ENCODE measurements at places on chromosomes 1 and 21.

GRCh38 chr1:170196490-170197236 lies 50.9 kb downstream of the NTMT2 start:
- no peak for DNase-seq

GRCh38 chr1:61028136-61028535 lies 54.2 kb upstream of the NFIA start:
- no peak for DNase-seq

GRCh38 chr1:81144240-81144825 lies 656.4 kb upstream of the ADGRL2 start:
- no peak for DNase-seq

GRCh38 chr1:31576201-31576669 lies at the start of gene TINAGL1:
Gene TINAGL1, plus strand, starts transcription at chr1:31576515. Its CDS starts 634 bp downstream, at chr1:31577149.
- no peak for DNase-seq

- peak; percentile 88 for DNase-seq
Observed at GRCh38 chr1:115062542-115063004, 26.7 kb downstream of the TSPAN2 start.

GRCh38 chr1:47231301-47232186 lies 481 bp downstream of the TAL1 start:
- DNase-seq: no peak

GRCh38 chr1:192726820-192727504 lies 81.9 kb upstream of the RGS2 start:
- no peak for DNase-seq

GRCh38 chr21:26443291-26443690 lies 129.8 kb downstream of the CYYR1 start:
- DNase-seq: no peak

DNA sequence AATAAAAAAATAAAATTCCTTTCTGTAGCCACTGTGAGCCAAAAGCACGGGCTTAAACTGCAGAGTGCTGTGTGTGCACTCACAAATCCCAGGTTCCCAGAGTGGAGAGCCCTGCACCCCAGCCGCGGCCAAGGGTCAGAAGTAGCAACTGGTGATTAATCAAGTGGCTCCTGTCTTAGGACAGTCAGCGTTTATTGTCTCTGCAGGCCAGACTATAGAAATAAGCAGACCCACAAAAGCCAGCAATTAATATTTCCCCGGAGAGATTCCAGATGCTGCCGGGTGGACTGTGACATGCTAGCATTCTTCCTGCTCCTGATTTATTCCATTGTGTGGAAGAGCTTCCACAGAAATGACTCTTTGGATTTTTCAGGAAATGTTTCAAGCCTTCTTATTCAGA lies 412.2 kb downstream of the KIF26B start:
- DNase-seq: no peak

DNA sequence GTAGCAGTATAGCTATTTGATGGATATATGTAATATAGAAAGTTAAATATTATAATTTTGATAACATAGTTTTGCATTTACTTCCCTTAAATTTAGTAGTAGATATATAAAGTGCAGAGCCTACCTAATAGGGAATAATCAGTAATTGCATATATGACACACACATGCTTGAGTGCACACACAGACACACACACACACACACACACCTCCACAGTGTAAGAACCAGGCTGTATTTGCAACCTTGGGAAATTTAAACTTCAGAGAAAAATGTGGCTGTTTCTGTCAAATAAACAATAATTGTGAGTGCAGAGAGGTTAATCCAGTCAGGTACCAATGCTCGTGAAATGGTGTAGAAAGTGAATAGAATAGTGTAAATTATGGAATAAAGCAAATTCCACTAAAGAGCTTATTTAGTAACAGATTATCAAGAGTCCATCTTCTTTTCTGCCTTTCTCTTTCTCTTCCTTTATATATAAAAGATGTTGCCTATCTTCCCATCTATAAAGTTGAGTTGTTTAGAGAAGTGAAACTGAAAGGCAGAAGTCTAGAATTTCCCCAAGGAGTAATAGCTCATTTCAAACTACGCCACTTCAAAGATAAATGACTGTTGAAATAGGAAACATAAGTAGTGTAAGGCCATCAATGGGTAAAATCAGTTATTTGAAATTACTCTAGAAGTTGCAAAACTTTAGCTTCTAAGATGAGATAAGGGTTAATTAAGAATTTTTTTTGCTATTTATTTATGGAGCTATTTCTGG lies 273.7 kb downstream of the SRGAP2C start:
- DNase-seq: no peak

DNA sequence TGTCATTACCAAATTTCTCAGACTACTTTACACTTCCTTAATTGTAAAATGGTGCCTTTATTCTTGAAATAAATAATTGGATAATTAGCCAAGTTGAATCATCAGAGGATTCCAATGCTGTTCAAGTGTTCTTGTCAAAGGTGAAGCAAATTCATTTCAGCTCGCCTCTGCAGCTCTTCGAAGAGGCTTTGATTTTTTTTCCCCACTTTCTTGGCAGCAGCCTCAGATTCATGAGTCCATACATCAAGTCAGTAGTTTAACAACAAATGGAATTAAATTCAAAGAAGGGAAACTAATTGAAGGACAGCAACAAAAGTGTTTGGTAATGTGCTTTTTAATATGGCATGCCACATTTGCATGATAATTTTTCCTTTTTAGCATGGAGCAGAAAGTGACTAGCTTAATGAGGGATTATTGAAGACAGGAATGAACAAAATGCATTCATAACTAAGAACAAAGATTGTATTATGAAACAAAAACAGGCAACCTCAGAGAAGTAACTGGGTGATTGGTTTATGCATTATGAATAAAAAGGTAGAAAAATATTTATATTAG lies 239.0 kb downstream of the USH2A start:
- no peak for DNase-seq

DNA sequence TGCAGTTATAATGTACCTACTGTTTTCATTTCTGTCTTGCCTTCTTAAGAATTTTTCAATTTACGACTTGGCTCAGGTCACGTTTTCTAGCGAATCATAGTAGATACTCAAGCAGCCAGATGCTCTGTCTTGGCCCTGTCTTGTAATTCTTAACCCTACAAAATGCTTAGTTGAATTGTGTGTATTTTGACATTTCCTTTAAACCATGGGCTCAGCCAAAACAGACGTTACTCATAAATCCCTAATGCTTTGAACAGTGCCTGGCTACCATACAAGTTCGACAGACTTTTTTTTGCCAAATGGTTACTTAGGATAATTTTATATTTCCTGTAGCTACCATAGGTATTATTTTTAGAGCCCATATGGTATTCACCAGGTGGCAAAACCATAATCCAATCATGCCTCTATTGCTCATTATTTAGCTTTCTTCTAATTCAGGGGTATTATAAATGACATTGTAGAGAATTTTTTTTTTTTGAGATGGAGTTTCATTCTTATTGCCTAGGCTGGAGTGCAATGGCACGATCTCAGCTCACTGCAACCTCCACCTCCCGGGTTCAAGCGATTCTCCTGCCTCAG lies 54.3 kb downstream of the KCNK1 start:
- no peak for DNase-seq

GRCh38 chr1:234000557-234001041 lies 96.1 kb downstream of the SLC35F3 start:
- DNase-seq: no peak

GRCh38 chr1:206892351-206892984 lies 4.8 kb upstream of the IL24 start:
- DNase-seq: no peak

DNA sequence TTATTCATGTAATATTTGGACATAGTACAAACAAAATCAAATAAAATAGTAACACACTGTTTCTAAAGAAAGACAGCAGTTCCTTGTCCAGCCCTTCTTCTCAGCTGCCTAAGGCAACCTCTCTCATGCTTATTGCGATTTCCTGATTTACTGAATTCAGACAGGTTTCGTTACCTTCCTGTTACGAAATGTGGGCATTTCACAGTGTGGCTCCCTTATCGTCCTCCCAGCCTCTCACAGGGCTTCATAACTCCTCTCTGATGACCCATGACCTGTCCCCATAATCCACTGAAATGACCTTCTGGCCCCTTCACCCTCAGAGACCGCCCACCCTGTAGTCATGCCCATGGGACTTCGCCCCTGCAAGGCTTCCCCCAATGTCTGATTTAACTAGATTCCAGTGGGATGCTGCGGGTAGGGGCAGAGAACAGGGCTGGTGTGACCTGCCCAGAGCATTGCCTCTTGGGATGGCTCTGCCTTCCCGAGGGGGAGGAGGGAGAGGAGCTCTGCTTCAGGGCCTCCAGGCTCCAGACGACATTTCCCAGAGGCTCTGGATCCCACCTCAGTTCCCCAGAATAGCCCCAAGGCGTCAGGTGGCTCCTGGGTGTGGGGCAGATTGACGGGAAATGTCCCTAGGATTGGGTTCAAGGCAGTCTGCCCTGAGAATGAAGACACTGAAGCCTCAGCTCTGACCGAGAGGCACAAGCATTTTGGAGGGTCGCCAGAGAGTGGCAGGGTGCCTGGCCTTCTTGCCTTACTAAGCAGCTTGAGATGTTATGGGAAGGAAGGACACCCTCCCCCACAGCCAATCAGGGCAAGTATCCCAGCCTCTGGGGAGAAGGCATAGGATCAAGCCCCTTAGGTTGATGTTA lies 20.6 kb downstream of the PADI2 start:
- no peak for DNase-seq

- no peak for DNase-seq
Observed at GRCh38 chr1:222225316-222225691, 322.6 kb downstream of the HHIPL2 start.

DNA sequence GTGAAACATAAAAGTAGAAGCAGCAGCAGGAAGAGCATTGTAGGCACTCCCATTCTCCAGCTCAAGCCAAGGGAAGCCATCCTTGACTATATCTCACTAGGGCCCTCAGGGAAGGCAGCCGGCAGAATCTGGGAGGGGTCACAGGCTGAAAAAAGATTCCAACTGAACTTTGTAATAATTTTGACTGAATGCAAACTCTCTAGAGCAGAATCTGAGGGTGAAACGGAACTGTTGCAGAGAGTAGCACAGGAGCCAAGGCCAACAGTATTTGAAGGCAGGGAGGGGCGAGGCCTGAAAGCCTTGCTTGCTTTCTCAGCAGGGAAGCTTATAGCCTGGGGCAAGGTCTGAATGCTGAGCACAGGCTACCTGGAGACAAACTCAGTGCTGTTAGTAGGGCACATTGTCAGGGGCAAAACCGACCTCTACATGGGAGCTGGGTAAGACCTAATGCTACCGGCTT lies 180.6 kb downstream of the COL24A1 start:
- no peak for DNase-seq

DNA sequence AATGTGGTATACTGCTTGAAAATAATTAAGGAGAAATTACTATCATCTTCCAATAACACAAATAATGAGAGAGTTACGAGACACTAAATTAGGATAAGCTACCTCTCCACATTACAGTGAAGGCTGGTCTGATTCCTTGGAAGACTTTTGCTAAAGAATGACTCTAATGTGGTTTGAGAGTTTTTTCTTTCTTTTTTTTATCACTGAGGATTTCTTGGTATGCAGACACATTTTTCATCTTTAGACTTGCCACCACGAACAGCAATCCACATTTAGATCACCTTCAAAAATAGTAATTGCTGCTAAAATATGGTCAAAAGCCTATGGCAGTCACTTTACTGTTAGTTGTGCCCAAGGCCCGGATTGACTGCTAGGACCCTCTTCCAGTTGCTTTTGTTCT lies 16.6 kb upstream of the TMEM35B start:
- no peak for DNase-seq

- DNase-seq: no peak
Observed at GRCh38 chr1:173255214-173255813, 48.2 kb upstream of the TNFSF4 start.

DNA sequence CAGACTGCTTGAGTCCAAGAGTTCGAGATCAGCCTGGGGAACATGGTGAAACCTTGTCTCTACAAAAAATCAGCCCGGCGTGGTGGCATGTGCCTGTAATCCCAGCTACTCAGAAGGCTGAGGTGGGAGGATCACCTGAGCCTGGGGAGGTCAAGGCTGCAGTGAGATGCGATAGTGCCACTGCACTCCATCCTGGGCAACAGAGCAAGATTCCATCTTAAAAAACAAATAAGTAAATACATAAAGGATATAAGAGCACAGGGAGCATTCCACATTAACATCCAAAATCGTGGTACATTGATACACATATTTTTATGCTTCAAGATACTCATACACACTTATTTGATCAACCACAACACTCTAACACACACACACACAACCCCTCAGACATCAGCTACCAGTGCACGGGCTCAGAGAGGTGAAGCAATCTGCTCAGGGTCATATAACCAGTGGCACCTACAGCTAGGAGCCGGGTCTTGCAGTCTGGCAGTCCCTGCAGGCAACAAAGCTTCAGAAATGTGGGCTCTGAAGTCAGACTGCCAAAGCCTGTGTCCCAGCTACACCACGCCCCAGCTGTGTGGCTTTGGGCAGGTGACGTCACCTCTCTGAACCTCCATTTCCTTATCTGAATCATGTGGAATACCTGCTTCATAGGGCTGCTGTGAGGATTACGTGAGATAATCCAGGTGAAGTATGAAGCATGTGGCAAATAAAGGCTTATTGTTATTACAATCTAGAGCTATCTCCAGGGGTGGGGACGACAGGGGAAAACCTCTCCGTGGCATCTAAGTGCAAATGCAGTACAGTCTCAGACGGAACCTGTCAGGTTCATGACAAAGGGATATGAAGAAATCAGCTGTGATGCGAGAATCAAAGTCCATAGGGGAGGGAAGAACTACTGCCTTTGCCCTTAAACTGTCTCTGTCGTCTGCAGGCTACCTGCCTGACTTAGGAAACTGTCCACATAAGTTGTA lies 4.8 kb upstream of the CRYBG2 start:
- peak; percentile 73 for DNase-seq

DNA sequence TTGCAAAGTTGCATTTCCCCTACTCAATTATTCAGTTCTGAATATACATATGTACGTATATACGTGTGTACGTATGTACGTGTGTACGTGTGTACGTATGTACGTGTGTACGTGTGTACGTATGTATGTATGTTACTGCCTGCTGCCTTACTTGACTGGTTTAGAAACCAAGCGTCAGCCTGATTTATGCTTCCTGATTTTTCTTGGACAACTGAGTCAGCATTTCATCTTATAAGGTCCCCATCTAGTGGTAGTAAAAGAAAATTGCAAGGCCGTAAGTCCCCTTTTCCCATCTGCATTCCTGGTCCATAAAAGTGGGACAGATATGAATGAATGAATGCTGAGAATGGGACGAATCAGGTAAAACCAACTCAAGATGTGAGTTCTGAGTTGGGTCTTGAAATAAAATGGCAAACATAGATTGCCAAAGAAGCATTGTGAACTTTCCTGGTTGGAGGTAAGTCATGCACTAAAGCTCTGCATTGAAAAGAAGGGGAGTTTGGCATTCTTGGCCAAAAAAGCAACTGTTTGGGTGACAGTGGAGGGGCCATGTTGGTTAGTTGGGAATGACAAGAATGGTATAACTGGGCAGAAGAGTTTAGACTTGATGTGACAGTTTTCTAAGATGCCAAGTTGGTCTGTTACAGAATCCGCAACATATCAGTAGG lies 76.4 kb upstream of the DNAH14 start:
- no peak for DNase-seq

All from activated CD8-positive, alpha-beta memory T cell treated with anti-CD3 and anti-CD28 coated beads, Interleukin-2, amount 50 U/mL, for 4 hours (primary cell).